ENCODE measurements at places on chromosomes 12 and 14.
A peak's percentile ranks its signal among the peaks of the same experiment; 100 is the strongest.

GRCh38 chr14:92694807-92695206, 53.6 kb downstream of the LGMN start:
- no peak for DNase-seq

DNA sequence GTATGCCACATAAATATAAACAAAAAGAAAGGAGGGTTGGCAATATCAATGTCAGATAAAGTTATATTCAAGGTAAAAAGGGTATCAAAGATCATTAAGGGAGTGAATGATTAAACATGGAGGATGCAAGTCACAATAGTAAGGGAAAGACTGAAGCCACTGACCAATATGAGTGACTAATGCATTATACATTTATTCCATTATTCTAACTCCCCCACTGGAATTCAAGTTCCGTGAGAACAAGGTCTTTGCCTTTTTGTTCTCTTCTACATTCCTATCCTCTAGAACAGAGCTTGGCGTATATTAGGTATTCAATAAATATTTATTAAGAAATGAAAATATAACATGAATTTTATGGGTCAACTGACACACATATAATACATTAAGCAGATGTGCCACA, 30.7 kb downstream of the MAP4K5 start:
- DNase-seq, result peak; percentile 93

GRCh38 chr12:120846721-120847120, 57.4 kb downstream of the SPPL3 start:
- DNase-seq, result no peak

- DNase-seq, result peak; percentile 55
Measured at GRCh38 chr12:93419388-93420034, 22.2 kb downstream of the UBE2N start.

GRCh38 chr14:90587918-90588317, 191.1 kb downstream of the CALM1 start:
- no peak for DNase-seq

DNA sequence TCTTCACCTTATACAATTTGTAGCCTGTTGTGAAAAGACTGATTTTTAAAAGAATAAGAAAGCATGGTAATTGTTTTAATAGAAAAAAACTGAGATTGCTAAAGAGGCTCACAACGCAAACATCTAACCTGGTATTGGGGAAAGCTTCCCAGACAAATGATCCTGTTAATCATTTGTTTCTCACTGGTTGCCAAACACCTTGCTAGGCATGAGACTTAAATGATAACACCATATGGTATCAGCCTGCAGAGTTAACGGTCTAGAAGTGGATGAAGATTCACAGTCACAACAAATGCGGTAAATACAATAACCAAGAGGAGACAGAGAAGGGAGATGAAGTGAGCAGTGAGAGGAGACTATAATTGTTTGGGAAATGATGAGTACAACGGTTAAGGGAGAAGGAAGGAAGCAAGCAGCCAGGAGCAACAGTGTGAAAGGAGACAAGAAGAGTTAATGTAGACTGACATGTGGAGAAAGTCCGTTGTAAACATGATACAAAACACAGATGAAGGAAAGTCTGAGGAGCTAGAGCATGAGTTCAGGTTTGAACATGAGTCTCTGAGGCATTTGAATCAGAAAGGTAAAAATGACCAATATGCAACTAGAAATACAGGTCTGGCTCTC, 19.8 kb downstream of the GXYLT1 start:
- DNase-seq, result no peak

DNA sequence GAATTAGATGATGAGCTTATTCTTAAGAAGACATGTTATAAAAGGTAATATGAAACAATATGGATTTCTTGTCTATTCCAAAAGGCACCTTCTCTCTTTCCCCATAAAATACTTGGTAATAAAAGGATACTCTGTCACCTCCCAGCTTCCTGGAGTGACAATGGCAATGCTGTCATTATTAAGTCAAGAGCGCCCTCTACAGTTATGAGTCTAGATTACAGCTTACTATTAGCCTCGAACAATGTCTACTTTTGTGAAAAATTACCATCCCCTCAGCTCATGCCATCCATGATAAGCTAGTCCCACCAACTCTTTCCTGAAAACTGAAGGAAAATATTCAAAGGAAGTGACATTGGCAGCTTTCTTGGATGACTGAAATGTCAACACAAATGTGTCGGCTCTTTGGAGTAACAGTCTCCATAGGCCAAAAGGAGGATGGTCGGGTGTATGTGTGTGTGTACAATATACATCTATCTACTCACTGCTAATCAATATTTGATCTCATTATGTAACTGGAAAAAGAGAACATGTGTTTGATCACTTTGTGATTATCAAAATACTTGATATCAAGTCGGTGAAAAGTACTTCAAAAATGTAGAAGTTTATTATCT, 48.7 kb upstream of the CDKN3 start:
- DNase-seq, result peak; percentile 64

DNA sequence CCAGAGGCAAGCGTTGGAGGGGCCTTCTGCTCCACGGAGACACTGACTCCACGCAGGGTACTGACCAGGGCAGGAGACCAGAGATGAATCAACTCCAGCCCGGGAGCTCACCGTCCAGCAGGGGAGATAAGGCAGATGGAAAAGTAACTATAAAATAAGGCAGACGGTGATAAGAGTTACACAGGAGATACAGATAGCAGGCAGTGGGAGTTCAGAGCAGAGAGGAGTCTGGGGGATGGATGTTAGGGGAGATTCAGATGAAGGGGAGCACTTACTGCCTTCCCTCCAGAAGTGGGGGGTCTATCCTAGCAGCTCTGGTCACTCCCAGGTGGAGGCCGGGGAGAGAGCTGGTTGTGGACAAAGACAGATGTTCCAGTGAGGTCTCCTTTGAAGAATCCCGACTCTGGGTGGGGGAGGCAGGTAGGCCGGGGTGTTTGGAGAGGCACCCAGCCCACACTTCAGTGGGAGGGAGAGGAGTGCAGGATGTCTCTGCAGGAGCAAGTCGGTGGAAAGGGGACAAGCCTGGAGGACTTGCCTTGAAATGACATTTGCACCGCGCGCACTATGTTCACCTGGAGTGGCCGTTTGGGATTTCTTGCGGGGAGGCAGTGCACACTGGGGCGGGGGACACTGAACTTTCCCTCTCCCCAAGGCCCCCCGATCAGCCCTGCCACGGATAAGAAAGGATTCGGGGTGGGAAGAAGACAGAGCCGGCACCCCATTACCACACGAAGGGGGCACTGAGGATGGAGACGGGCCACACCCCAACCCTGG, 1.2 kb downstream of the PITPNM2 start:
- DNase-seq, result no peak

DNA sequence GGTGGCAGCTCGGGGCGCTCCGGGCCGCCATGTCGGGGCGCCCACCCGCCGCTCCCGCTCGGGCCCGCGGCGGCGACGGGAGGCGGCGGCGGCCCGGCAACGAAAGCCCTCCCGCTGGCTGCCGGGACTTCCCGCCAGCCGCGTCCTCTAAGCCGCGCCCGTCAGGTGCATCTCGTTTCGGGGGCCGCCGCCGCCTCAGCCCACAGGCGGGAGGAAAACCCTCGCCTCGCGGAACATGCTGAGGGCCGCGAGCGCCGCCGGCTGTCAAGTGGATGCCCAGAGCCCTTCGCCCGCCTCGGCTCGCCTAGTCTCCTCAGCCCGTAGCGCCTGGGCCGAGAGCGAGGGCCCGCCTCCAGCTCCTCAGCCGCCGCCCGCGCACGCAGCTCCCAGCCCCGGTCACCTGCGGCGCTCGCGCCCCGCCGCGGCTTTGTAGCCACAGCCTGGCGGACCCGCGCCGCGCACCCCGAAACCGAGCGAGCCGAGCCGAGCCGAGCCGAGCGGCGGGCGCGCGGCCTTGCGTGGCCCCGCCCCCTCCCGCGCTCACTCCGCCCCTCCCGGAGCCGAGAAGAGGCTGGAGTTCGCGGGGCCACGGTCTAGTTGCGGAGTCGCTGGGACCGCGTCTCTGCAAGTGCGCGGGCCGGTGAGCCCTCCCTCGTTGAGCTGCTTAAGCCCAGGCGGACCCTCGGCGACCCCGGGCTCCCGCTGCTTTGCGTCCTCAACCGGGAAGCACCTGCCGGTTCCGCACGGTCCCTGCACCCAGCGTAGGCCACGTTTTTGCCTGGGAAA, at the start of gene EML5:
TSS of gene EML5 (minus strand) at position 481 of the 786 bp plus-strand sequence. CDS start at position 31, 450 bp downstream.
- peak; percentile 64 for DNase-seq

DNA sequence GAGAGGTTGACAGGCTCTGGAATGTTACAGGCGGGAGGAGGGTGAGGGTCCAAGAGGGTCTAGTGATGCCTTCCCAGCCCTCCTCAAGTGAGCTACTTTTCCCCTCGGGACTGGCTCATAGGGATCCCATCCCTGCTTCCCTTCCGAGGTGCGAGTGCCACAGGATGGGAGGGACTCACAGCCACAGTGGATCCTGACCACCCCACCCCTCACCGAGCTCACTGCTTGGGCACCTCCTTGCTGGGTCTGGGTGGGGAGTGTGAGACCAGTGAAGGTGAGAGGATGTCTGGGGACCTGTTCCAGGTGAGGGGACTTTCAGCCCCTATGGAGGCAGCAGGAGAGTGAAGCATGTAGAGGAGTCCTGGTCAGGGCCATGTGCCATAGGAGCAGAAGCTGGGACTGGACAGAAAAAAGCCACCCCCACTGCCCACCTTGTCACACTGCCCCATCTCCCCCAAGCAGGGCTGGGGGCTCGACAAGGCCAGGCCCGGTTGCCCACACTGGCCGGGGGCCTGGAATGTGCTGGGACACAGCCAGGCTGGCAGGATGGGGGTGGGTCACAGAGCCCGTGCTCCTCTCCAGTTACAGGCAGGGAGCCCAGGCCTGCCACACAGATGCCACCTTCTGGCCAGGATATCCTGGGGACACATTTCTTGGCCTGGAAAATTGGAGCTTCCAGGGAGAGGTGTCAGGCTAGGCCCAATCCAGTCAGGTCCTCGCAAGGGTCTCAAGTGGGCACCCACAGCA, 1.7 kb upstream of the TNS2 start:
- no peak for DNase-seq

GRCh38 chr12:131060011-131060703, 106.5 kb downstream of the ADGRD1 start:
- DNase-seq, result no peak

DNA sequence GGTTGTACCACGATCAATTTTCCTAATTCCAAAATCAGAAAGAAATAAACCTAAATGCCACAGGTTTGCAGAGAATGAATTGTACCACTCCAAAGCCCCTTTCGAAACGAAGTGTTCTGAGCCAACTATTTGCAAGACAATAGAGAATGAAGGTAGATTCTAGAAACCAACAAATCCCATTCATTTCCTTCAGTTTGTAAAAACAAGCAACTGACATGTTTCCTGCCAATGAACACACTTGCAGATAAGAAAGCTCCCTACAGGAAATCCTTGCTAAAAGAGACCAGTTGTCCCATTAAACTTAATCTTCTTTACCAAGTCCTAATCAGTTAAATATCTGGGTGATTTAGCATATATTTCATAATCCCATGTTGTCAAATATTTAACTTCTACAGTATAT, 198.4 kb upstream of the FOXN3 start:
- no peak for DNase-seq

GRCh38 chr14:43532825-43533416, 974.2 kb downstream of the FSCB start:
- DNase-seq, result no peak

- peak; percentile 83 for DNase-seq
Measured at GRCh38 chr12:18275981-18276380, 14.7 kb downstream of the PIK3C2G start.

GRCh38 chr12:65522956-65523860, 244.7 kb downstream of the MSRB3 start:
- peak; percentile 47 for DNase-seq

DNA sequence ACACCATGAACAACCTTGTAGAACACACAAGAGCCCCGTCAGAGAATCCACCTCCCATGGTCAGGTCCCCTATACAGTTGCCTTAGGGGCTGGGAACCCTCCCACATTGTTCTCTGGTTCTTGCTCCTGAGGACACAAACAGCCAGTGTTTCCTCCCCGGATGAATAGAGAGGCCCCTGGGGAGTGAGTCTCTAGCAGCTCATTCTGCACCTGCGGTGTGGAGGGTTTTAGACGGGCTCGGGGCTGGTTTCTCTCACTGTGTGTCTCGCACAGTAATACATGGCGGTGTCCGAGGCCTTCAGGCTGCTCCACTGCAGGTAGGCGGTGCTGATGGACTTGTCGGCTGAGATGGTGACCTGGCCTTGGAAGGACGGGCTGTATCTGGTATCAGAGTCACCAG, 1052.1 kb downstream of the TMEM121 start:
- no peak for DNase-seq

GRCh38 chr12:4471256-4471655, 25.6 kb upstream of the FGF6 start:
- no peak for DNase-seq

- DNase-seq, result peak; percentile 19
Measured at GRCh38 chr12:31574803-31575575, 15.9 kb downstream of the DENND5B start.

- DNase-seq, result no peak
Measured at GRCh38 chr14:34623506-34623905, 6.4 kb downstream of the SNX6 start.

GRCh38 chr12:79687711-79688260, 3.0 kb downstream of the PAWR start:
- no peak for DNase-seq

DNA sequence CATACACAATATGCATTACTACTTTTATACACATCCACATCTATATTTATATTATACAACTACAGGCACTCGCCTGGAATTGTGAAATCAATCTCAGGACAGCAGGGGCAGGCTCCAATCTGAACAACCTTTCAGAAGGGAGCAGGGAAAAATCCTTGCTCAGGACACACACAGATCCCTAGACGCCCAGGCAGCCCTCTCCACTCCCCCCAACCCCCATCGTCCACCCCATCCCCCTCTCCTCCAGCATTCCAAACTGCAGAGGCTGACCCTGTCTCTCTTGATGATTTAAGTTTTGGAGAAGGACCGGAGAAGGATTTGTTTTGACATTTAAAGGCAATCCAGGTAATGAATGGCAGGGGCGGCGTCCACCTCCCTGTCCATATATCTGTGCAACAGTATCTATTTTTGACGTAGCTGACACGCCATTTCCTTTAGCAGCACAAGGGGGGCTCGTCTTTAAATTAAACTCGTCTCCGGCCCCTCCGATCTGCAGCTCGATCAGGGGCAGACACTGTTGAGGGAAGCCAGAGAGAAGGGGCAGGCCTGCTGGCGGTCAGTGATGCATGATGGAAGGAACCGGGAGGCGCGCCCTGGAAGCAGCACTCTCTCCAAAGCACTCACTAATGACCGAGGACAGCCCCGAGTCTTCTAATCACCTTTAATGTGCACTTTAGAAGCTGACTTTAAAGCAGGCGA, 95.0 kb upstream of the TBX5 start:
- DNase-seq, result no peak

Measured in fibroblast of lung (primary cell).